ENCODE measurements at places on chromosomes 1 and 21.

DNA sequence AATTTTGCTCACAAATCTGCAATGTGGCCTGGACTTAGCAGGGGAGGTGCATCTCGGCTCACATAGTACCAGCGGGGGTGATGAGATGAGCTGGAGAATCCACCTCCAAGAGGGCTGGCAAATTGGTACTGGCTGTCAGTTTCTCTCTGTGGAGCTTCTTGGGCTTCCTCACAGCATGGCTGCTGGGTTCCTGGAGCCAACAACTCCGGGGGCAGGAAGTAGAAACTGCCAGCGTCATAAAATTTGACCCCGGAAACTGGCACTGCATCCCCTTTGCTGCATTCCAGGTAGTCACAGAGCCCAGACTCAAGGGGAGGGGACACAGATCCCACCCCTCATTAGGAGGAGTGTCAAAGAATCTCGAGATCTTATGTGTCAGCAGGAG lies 17.0 kb upstream of the TNFRSF1B start:
- DNase-seq = no peak

DNA sequence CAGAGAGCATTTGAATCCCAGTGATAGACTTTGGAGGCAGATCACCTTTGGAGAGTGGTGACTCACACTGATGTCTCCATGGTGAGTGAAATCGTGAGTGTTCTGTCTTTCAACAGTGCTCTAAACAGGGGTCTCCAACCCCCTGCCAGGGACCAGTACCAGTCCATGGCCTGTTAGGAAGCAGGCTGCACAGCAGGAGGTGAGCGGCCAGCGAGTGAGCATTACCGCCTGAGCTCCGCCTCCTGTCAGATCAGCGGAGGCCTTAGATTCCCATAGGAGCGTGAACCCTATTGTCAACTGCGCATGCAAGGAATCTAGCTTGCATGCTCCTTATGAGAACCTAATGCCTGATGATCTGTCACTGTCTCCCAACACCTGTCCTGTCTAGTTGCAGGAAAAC lies 61.8 kb upstream of the B3GALNT2 start:
- DNase-seq = no peak

DNA sequence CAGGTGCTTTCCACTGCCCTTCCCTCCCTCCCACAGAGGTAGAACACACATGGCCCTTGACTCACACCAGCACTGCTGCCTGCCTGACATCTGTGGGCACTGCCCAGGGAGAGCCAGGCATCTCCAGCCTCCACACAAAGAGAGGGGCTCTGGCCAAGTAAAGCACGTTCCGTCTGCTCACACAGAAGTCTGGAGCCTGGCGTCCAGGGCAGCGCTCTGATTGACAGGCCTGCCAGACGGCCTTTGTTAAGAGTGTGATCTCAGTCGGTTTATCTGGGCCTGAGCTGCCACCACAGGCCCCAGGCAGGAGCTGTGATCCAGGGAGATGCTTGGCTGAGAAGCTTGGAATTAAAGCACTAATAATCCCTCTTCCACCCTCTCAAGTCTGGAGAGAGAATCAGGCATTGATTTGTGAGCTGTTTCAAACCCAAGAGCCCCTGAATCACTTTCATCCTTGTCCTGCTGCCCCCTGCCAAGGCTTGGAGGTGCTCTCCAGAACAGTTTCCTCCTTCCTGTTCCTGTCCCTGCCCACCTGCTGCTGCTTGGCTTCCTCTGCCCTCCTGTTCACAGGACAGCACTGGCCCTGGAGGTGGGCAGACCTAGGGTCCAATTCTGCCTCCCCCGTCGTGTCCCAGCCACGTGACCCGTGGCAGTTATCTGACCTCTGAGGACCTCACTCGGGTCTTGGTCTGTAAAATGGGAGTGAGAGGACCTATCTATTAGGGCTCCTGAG lies 3.7 kb downstream of the DMRTB1 start:
- DNase-seq = no peak

GRCh38 chr1:83318366-83318765 lies 680.6 kb downstream of the TTLL7 start:
- no peak for DNase-seq

GRCh38 chr1:180953291-180954004 lies 40.8 kb downstream of the KIAA1614 start:
- no peak for DNase-seq
